Heart right ventricle (tissue), 16 donors: ENCODE measurements at places on chromosomes 12 and 14. TPM values are rescaled to one million over a fixed set of nuclear protein-coding genes. Genes with fewer than 3 reads are reported as not detected.

Gene FBXO34
- total RNA-seq, result 21.3 TPM

Gene TMEM30B
- total RNA-seq, result 0.68 TPM

Gene CATSPERB
- 0.15 TPM for total RNA-seq

DNA sequence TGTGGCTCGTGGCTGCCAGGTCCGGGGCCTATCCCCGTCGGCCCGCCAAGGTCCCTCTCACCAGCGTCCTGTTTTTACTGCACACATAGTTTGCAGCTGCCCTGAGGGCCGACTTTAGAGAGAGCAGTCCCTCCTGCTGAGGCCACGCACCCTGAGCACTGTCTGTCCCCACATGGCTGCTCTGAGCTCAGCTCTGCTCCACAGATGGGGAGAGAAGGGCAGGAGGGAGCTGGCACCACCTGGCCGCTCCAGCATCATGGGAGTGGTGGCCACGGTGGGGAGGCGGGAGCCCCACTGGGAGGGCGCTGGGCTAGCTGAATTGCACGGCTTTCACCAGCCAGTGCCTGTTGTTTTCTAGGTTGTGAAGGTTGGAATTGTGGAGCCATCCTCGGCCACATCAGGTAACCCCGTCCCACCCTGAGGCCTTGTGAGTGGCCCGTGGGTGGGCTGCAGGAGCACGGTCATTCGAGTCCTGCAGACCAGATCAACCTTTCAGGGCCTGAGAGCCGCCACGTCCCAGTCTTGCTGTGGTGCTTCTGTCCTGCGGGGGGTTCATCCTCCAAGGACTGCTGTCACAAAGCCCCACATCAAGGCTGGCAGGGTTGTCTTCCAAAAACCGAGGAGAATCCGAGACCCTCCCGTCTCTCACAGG is 7.4 kb upstream of the TEX22 start:
- no peak for DNase-seq

GRCh38 chr14:22179190-22179589 is 409.8 kb downstream of the DAD1 start:
- DNase-seq, result no peak

GRCh38 chr14:52333108-52333507 is 19.0 kb downstream of the PTGER2 start:
- DNase-seq, result no peak

- DNase-seq, result no peak
Observed at GRCh38 chr12:94676031-94676641, 25.8 kb upstream of the TMCC3 start.

GRCh38 chr12:12845794-12846243 is 32.7 kb downstream of the DDX47 start:
- no peak for DNase-seq

GRCh38 chr12:27464220-27464554 is 17.7 kb downstream of the SMCO2 start:
- peak; percentile 66 for DNase-seq
